ENCODE measurements at places on chromosomes 11 and 22. TPM values are rescaled to one million over a fixed set of nuclear protein-coding genes. Genes with fewer than 3 reads are reported as not detected.

GRCh38 chr11:1882265-1883238, 9.1 kb downstream of the PRR33 start:
- no peak for DNase-seq

Gene DTX4
- 7.4 TPM for total RNA-seq

DNA sequence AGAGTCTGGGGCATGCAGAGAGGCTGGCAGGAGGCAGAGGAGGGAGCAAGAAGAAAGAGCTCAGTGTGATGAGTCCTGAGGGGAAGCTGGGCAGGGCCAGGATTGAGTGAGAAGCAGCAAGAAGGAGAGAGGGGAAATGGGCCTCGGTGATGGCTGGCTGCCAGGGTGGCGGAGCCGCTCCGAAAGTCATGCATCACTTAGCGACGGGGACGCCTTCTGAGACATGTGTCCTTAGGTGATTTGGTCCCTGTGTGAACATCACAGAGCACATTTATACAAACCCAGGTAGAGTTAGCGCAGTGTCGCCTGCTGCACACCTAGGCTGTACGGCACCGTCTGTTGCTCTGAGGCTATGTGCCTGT, 15.1 kb downstream of the TBC1D22A start:
- no peak for DNase-seq

- no peak for DNase-seq
Observed at GRCh38 chr11:85835263-85835662, 19.9 kb upstream of the CCDC83 start.

Gene PGA3
- not detected for total RNA-seq

DNA sequence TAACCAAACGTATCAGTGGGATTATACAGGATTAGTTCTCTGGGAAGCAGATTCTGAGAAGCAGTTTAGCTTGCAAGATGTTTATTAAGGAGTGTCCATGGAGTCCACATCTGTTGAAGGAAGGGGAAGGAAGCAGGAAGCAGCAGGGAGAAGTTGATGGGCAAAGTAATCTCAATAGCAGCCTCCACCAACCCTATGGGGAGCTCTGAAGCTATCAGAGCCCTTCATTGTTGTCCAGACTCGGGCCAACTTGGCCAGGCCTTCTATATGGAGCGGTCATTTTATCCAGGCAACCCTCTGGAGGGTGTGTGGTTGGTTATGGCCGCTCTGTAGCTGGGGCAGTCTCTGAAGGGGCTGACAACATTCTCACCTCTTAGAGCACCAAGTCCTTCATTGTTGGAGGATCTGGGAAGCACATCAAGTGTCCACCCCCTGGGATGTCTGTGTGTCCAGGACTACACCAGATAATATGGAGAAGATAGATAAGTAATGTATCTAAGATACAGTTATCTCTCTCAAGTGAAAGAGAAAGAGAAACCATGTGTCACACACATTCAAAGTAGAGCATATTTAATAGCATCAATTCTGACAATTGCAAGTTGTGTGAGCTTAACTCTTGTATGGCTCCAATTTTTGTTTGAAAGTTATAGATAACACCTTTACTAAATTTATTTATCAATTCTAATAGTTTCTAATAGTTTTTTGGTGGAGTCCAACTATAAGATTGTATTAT, 101.7 kb upstream of the TRIM77 start:
- DNase-seq = no peak

GRCh38 chr11:107508201-107508857, 50.7 kb upstream of the CWF19L2 start:
- DNase-seq = no peak

Gene RIN1
- total RNA-seq = 3.8 TPM

GRCh38 chr11:8263109-8263768, 439 bp downstream of the LMO1 start:
- no peak for DNase-seq

Gene MYBPC3
- not detected for total RNA-seq

Gene B3GAT1
- total RNA-seq = 0.48 TPM

- DNase-seq = no peak
Observed at GRCh38 chr11:71491940-71492339, 35.1 kb upstream of the KRTAP5-7 start.

DNA sequence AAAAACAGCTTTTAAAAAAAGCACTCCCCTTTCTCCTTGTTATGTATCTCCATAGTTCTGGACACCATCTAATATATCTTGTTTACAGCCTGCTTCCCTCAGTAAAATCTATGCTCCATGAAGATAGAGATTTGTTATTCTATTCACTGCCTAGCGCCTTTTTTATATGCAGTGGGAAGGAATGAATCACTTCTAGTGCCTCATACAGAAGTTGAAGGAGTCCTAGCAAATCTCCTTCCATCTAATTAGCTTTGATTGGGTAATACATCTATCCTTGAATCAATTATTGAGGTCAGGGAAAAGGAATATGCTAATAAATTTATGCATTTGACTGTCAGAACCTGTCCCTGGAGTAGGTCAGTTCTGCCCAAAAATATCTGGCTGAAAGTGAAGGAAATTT, 25.8 kb downstream of the SPA17 start:
- DNase-seq = no peak

DNA sequence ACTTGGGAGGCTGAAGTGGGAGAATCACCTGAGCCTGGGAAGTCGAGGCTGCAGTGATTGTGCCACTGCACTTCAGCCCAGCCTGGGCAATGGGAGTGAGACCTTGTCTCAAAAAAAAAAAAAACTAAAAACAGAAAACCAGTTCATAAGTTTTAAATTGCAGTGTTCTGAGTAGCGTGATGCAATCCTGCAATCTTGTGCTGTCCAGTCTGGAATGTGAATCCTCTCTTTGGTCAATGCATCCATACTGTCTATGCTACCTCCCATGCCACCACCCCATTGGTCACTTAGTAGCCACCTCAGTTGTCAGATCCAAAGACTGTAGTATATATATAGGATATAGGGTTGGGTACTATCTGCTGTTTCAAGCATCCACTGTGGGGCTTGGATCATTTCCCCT, 11.1 kb downstream of the YAP1 start:
- no peak for DNase-seq

- no peak for DNase-seq
Observed at GRCh38 chr11:27507557-27508322, 1.2 kb upstream of the LIN7C start.

GRCh38 chr22:35330258-35330861, 30.7 kb downstream of the TOM1 start:
- no peak for DNase-seq

- DNase-seq = no peak
Observed at GRCh38 chr22:44926124-44926475, 83.7 kb downstream of the PHF21B start.

Gene SHANK2
- total RNA-seq = 12.5 TPM

Gene EHD1
- 100 TPM for total RNA-seq

Gene SGSM1
- 0.55 TPM for total RNA-seq

DNA sequence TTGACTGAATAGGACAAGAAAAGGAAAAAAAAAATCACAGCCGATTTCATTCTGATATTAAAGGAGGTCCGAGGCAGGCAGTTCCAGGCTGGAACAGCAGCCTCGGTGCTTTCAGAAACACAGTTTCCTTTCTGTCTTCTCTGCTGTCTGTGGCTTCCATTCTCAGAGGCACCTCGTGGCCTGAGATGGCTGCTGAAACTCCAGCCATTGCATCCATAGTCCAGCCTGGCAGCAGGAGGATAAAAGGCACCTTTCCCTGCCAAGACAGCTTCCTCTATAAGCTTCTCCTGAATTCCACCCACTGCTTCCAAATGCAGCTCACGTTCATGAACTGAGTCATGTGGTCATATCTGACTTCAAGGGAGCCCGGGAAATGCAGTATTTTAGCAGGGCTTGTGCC, 390.5 kb downstream of the TBC1D22A start:
- DNase-seq = no peak

All from kidney epithelial cell (primary cell).